ENCODE measurements at places on chromosomes 4 and X.
A peak's percentile ranks its signal among the peaks of the same experiment; 100 is the strongest.

DNA sequence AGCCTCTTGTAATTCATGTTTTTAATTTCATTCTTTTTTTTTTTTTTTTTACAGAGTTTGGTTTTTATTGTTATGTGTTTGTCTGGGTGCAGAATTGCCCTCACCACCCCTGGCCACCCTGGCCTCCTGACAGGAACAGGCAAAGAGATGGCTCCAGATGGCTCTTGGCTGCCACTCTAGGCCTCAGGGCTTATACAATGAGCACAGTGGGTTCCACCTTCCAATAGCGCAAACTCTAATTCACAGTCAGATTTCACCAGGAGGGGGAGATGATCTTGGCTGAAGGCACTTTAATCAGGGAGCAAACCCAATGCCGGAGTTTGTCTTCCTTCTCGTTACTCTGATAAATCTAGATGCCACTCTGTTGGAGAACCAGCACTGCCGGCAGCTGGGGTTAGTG is 24.8 kb downstream of the CPE start:
- DNase-seq = no peak

DNA sequence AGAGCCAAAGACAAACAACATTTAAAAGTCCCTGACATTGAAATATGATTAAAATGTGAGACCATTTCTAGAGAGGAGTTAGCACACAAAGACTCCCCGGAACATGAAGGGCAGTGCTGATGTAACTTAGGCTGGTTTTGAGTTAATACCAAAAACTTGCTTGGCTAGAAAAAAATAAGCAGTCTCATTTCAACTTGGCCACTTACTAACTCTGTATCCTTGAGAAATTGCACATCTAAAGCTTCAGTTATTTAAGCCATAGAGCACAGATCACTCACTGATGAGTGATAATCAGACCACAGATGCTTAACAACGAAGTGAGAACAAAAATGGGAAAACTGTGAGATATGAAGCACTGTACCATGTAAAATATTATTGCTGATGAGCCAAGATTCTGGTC is 65.9 kb upstream of the MAOA start:
- no peak for DNase-seq

DNA sequence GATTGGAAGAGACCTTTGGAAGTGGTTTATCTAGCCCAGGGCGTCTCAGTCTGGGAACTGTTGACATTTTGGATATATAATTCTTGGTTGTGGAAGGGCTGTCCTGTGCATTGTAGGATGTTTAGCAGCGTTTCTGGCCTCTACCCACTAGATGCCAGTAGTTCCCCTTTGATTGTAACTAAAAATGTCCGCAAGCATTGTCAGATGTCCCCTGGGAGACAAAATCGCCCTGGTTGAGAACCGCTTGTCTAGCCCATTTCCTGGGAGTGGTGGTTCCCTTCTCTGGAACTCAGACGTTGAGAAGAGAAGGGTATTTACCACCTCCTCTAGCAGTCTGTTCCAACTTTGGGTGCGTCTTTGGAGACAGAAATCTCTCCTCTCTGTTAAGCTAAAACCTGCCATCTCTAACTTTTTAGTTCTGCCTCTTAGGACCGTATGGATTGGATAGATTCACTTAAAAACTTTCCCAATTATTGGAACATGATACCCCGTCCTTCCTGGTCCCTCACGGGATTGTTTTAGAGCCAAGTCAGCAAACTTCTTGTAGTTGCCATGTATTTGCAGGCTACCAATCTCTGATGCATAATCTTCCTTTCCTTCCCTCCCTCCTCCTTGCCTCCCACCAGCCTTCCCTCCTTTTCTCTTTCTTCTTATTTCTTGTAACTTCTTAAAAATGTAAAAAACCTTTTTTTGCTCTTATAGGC is 13.9 kb downstream of the TMEM165 start:
- no peak for DNase-seq

DNA sequence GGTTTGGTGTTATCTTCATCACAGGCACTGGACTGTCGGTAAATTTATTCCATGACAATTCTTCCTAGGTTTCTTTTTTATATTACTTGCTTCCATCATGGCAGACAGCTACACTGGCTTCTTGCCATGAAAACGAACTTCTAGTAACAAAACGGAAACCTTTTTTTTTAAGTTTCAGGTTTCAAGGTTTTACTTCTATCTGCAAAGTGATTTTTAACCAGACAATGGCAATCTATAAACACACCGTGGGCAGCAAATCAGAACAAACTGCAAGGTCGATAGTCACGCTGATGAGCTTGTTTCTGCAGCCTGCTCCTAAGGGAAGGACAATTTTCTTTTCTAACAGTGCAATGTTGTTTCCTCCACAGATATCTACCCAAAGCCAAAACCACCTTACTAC is 29.9 kb downstream of the XG start:
- peak; percentile 17 for DNase-seq

- no peak for DNase-seq
Observed at GRCh38 chr4:129707949-129708348, 612.0 kb downstream of the C4orf33 start.

DNA sequence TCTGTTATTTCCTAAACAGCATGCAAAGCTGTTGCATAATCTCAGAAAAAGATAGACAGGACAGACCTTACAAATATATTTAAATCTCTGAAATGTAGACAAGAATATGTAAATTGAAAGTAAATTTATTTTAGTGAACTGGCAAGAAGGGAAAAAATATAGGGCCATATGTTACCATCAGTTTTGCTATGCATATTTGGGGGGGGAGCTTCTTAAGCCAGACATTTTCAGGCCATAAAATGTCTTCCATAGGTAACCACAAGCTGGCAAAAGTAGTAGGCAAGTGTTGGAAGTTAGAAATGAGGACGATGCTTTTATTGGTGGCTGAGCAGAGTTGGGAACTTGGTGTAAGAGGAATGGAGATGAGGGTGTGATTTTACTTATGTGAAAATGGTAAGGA is 272.0 kb upstream of the CXXC4 start:
- DNase-seq = no peak

GRCh38 chrX:40273356-40274050 is 175.7 kb upstream of the BCOR start:
- no peak for DNase-seq

GRCh38 chrX:101550751-101551379 is 518 bp downstream of the ARMCX1 start:
- DNase-seq = no peak

DNA sequence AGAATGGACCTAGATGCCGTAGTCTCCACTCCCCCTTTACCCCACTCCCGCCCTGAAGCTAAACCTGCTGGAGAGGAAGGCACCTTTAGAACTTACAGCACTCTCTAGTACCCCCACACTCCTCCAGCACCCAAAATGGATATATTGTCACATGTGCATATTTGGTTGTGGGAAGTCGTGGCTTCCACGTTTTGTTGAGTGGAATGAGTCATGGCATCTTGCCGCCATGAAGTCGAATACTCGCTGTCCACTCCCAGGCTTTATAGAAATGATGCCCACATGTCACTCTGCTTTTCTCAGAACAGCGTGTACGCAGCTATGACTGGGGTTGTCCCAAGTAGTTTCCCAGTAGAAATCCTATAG is 545 bp downstream of the ABCE1 start:
- peak; percentile 35 for DNase-seq

GRCh38 chr4:174559894-174560293 is 37.6 kb upstream of the HPGD start:
- DNase-seq = no peak

DNA sequence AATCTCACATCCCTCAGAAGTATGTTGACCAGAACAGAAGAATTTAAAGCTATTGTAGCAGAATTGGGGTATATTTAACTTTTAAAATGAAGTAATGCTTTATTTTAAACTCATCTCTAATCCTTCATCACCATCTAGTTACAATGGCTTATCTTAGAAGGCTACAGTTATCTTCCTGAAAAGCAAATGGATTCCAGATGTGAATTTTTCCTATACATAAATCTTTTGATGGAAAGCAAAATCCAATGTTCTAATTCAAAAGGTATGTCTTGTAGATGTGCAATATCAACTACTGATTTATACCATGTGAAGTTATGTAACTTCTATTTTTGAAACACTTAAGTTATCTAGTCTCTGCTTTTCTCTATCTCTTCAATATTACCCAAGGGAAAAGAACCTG is 47.6 kb downstream of the CCNG2 start:
- no peak for DNase-seq

DNA sequence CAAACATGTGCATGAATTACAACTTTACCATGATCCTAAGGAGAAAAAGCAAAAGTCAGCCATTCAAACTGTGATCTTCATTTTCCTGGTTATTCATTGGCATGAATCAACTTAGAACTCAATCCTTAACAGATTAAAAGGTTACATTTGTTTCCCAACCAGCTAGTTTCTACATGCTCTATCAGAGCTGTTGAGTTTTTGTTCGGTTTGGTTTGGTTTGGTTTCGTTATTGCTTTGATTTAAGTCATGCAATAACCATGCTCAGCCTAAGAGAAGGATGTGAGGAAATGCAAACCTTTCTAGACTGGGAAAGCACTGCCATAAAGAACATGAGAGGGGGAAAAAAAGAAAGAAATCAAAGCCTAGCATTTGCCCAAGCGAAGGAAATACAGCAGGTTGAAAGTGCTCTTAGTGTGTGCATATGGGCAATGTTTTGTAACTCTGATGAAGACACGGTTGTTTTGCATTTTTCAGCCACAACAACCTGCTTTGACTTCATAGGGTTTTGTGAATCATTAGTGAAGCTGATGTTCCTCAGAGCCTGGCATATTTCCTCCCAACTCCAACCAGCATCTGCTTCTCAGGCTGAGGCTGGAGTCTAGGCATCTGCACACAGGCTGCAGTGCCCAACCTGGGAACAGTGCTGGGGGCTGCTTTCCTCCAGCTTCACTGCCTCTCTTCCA is 234.3 kb downstream of the ZNF674 start:
- no peak for DNase-seq

GRCh38 chrX:24513416-24513815 is 48.3 kb downstream of the PDK3 start:
- DNase-seq = no peak

DNA sequence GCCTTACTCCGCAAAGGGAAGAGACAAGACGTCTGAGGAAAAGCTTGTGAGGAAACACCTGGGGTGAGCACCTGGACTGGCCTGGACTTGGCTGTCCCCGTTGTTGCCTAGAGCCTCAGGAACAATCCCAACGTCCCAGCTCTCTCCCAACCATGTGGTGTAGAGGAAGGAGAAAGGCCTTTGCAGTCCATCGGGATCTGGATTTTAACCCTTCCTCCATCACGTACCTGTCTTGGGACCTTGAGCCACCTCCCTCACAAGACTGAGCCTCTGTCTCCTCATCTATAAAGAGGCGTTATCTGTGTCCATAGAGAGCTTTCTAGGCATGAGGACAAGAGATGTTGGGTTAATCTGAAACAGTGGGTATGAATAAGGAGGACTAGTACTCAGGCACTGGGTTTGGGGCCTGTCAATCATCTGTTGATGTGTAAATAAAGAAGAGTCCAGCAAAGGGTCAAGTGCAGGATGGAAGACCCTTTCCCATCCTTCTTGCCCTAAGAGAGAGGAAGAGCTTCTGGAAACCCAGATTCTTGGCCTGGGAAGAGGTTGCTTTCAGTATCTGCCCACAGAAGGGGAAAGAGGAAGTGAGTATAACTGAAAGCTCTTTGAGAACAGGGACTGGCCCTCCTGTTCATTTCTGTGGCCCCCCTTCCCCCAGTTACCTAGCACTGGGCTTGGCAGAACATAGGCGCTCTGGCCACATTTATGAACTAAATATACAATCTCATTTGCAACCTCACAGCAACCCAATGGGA is 137.1 kb downstream of the PJA1 start:
- no peak for DNase-seq

- no peak for DNase-seq
Observed at GRCh38 chr4:42641656-42642055, 15.2 kb downstream of the ATP8A1 start.

DNA sequence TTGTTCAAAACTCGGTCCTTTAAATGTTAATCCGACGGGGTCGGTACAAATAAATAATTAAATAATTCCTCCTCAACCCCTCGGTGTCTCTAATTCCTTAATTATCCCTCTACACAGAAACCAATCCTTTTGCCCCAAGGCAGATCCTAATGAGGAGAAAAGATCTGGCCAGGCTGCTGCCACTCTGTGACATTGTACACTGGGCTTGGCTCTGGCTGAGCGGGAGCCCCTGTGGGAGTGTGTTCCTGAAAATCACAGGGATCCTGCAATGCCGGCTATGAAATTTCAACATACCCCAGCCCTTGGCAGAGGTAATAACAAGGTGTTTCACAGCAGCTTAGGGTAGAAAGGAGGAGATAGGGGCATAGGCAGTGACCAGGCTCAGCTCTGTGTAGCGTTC is 96.0 kb downstream of the DHRSX start:
- DNase-seq = no peak

- no peak for DNase-seq
Observed at GRCh38 chrX:2705046-2705832, 14.1 kb downstream of the CD99 start.

DNA sequence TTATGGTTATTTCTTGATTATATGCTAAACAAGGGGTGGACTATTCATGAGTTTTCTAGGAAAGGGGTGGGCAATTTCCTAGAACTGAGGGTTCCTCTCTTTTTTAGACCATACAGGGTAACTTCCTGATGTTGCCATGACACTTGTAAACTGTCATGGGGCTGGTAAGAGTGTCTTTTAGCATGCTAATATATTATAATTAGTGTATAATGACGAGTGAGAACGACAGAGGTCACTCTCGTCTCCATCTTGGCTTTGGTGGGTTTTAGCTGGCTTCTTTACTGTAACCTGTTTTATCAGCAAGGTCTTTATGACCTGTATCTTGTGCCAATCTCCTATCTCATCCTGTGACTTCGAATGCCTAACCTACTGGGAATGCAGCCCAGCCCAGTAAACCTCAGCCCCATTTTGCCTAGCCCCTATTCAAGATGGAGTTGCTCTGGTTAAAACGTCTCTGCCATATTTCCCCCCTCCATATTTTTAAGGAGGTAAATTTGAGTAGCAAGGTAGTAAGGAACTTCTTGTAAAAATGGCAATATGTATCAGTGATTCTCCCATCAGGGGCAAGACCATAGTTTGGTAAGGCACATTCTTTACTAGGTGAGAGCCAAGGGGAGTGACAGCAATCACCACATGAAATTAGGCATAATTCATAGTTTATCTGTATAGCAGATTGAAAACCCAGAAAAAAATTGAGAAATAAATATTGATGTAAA is 2.6 kb downstream of the CXCL2 start:
- DNase-seq = no peak

- peak; percentile 29 for DNase-seq
Observed at GRCh38 chrX:41923978-41924683, 777 bp upstream of the CASK start.

DNA sequence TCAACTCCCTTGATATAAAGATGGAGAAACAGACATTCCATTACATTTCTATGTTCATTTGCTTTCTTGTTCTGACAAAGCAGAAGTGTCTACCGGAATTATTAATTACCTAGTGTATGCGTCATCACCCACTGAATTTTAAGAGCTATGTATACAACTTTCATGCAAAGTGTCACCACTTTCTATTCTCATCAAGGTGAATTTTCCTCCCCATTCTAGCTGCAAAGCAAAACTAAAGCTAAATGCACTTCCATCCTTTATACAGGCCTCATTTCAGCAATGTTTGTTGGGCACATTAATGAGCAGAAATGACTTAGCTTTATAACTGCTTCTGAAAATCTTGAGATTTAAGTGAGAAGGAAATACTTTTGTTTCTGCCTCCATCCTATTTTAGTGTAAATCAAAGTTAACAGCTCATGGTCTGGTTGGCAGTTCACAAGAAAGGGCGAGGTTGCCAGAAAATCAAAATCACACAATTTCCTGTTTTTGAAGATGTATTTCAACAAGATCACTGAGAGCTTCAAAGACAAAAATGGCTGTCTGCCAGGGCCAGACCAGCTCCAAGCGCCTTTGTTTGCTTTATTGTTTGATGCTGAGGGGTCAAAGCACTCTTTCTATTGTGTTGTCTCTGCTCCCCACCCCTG is 7.2 kb upstream of the FAM9C start:
- no peak for DNase-seq

Data from MM.1S (cell line).